Hepatocyte (in vitro differentiated cells): ENCODE measurements at places on chromosomes 16 and 17. TPM values are rescaled to one million over a fixed set of nuclear protein-coding genes. Genes with fewer than 3 reads are reported as not detected.

DNA sequence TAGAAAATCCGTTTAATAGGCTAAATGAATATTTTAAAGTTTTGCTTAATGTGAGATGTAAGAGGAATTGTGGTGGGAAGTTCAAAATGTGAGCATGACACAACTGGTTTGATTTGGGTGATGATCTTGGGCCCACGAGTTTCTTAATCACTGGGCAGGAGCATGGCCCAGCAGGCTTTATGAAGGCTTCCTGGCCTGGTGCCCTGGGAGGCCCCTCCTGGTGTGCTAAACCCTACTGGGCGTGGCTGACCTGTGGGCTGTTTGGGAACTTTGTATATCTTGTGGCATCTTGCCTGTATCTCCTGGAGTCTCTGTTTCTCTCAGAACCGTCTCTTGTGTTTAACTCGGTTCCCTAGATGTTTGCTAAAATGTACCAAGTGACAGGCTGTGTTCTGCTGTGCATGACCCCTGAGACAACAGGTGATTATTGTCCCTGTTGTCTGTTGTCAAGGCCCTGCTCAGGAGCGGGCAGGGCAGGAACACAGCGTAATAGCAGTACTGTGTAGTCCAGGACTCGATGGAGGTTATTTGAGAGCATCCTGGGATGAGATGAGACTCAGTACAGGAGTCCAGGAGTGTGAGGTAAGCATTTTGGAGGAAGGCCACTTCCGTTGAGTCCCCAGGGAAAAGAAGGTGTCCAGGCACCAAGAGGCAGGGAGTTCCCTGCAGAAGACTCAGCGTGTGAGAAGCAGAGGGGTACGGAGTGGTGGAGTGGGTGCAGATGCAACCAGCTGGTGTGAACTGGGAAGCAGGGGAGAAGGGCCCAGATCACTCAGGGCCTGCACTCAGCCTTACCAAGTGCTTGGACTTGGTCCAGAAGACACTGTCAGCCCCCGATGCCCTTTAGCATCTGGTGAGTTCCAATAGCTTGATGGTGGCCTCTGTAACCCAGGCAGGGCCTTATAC is 48.5 kb downstream of the B9D1 start:
- no peak for DNase-seq

DNA sequence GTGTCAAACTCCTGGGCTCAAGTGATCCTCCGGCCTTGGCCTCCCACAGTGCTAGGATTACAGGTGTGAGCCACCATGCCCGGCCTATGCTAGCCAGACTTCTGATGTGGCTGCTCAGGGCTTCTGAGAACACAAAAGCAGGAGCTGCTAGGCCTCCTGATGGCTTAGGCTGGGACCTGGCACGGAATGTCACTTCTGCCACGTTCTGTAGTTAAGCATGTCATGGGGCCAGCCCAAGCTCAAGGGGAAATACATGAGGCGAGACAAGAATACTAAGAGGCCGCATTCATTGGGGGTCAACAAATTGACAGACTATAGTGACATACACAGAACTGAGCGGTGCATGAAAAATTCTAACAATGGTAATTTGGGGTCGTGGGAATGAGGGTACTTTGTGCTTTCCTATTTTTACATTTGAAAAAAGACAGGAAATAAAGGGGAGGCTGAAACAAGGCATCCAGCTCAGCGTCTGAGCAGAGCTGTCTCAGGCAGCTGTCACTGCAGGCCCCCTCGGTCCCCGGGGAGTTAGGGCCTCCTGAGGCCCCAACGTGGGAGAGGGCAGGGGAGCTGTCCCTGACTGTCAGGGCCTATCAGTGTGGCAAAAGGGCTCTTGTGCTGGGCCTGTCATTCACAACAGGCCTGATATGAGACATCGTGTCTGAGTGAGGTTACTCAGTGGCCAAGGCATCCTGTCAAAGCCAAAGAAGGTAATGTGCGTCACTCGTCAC is 26.4 kb downstream of the CFAP20 start:
- DNase-seq, result no peak

- no peak for DNase-seq
These were observed 191.8 kb downstream of the MAP2K6 start for GRCh38 chr17:69606142-69606800.

MSLN gene
- total RNA-seq, result 2.4 and 2.5 TPM in 2 replicates

GPR142 gene
- not detected in 2 replicates for total RNA-seq
